ENCODE measurements at places on chromosomes 13 and 19.
A peak's percentile ranks its signal among the peaks of the same experiment; 100 is the strongest.

- H3K27me3 ChIP-seq: no peaks in the 10 kb centered on the region
- no peak overlapping the region for H3K4me3 ChIP-seq
- no peak overlapping the region for H3K27ac ChIP-seq
- H3K4me1 ChIP-seq: no peaks in the 10 kb centered on the region
Measured at GRCh38 chr19:34165295-34165738, 7.0 kb upstream of the LSM14A start.

DNA sequence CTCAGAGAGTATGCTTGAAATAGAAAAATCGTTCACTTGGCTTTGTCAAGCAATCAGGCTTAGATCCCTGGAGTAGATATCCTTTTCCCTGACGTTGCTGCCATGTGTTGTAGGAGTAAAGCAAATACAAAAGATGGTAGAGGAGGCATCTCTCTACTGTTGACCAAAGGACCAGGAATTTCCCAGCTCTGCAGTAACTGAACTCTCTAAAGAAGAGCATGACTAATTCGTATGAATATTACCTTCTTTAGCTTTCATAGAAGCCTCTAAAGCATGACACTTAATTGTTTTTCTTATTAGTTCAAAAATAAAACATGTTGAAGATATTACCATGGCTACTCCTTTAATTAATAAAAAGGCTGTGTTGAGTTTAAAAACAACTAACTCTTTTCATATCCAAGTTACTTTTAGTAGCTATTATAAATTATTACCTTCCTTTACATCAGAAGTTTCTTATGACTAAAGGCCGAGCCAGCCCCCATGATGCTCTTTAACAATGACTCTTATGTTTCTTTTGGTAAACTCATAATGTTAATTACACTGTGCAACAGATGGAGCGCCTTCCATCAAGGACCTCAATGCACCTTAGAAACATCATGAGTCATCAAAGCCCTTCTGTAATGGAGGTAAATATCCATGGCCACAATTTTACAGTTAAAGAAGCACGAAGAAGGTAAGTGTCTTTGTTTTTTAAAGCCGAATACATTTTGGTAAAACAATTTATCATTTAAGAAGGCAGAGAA lies 352.4 kb downstream of the KLF5 start:
- no peaks in the 10 kb centered on the region for H3K4me1 ChIP-seq
- H3K4me3 ChIP-seq: no peak overlapping the region
- H3K27me3 ChIP-seq: no peaks in the 10 kb centered on the region
- no peak for DNase-seq
- no peaks in the 10 kb centered on the region for H3K36me3 ChIP-seq

GRCh38 chr13:42686165-42686564 lies 95.2 kb upstream of the FAM216B start:
- H3K36me3 ChIP-seq: no peaks in the 10 kb centered on the region
- H3K27ac ChIP-seq: no peak overlapping the region
- DNase-seq: no peak
- H3K4me1 ChIP-seq: no peaks in the 10 kb centered on the region

DNA sequence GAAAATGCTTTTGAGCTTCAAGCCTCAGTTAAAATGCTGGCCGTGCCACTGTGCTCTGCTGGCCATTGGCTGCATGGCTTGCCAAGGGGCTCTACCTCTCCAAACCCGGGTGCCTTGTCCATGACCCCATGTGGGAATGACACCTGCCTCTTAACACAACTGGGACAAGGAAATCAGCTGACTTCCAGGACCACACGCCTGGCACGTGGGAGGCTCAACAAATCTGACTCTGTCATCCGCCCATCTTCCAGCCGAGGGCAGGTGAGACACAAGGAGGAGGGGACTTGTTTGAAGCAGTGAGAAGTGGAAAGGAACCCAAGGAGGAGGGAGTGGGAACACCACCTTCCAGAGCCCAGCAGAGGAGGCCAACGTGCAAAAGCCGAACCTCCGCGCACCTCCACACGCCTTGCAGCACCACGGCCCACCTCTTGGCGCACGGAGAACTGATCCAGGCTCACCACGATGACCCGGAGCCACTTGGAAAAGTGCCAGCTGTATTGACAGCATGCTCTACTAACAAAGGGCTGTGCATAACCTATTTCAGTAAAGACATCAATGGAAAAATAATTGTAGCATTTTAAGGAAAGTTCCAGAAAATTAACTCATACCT lies 38.3 kb downstream of the COL4A1 start:
- H3K4me3 ChIP-seq: no peak overlapping the region
- peak; percentile 12 for DNase-seq
- H3K4me1 ChIP-seq: no peaks in the 10 kb centered on the region
- no peaks in the 10 kb centered on the region for H3K27me3 ChIP-seq
- no peak overlapping the region for H3K27ac ChIP-seq
- no peaks in the 10 kb centered on the region for H3K36me3 ChIP-seq

GRCh38 chr19:21580101-21580500 lies 74.7 kb downstream of the ZNF429 start:
- peaks cover 32% of the 10 kb centered on the region for H3K4me1 ChIP-seq
- no peak overlapping the region for H3K4me3 ChIP-seq
- no peak for DNase-seq

DNA sequence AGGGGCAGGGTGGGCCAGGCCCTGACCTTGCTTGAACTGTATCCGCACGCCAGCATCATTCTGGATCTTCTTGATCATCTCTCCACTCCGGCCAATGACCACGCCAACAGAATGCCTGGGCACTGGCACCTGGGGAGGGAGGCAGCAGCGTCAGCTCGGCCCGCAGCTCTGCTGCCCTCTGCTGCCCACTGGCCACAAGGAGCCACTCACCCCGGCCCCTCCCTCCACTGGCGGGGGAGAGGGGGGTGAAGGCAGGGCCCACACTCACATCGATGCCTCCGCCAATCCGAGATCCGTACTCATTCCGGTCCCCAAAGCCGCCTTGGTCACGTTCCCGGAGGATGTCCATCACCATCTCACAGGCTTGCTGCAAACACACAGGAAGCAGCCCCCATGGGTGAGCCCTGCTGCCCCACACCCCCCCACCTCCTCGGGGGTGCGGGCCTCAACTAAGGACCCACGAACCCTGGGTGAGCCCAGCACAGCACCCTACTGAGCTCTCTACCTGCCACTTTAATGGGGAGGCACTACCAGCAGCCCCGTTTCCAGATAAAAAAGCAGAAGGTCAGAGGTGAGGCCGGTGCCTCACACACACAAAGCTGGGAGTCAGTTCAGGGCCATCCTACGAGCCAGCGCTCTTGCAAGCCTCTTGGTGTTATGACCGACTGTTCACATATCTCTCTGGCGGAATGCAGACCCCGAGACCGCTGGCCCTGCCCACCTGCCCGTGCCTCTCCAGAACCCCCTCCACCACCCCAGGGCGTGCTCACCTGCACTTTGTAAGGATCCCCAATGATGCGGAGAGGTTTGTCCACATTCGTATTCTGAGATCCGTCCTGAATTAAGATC lies 6.7 kb downstream of the KHSRP start:
- H3K4me3 ChIP-seq: no peak overlapping the region
- H3K27me3 ChIP-seq: no peaks in the 10 kb centered on the region
- no peak for DNase-seq

DNA sequence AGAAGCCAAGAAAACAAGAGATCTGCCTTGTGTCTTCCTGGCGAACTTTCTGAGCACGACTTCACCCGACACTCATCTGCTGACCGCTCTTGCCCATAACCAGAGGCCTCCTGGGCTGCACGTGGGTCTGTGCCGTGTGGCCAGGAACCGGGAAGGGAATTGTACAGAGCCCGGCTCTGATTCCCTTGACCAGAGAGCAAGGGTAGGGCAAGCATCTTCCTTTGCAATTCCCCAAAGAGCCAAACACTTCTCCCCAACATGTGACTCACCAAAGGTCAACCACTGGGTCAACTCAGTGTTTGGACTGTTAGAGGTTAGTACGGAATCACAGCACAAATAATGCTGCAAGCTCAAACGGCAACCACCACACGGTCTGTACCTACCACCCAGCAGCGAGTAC lies 48.9 kb downstream of the KLF2 start:
- no peak overlapping the region for H3K27ac ChIP-seq
- no peaks in the 10 kb centered on the region for H3K4me1 ChIP-seq
- peaks cover 5% of the 10 kb centered on the region for H3K36me3 ChIP-seq
- no peaks in the 10 kb centered on the region for H3K27me3 ChIP-seq

- H3K36me3 ChIP-seq: peaks cover 5% of the 10 kb centered on the region
- H3K4me1 ChIP-seq: no peaks in the 10 kb centered on the region
- no peaks in the 10 kb centered on the region for H3K27me3 ChIP-seq
- H3K4me3 ChIP-seq: no peak overlapping the region
Measured at GRCh38 chr19:38170334-38170733, 53.7 kb downstream of the DPF1 start.

- H3K4me3 ChIP-seq: no peak overlapping the region
- H3K36me3 ChIP-seq: no peaks in the 10 kb centered on the region
- no peak overlapping the region for H3K27ac ChIP-seq
Measured at GRCh38 chr19:29329460-29330134, 116.6 kb upstream of the UQCRFS1 start.

DNA sequence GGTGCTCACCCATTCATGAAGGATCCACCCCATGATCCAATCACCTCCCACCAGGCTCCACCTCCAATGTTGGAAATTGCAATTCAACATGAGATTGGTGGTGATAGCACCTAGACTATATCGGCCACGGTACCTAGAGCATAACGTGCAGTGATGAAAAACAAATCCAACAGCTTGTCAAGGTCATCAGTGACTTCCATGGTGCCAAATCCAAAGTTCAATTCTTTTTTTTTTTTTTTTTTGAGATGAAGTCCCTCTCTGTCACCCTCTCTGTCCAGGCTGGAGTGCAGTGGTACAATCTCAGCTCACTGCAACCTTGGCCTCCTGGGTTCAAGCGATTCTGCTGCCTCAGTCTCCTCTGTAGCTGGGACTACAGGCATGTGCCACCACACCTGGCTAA lies 17.1 kb upstream of the ACP7 start:
- no peaks in the 10 kb centered on the region for H3K27me3 ChIP-seq
- no peaks in the 10 kb centered on the region for H3K36me3 ChIP-seq
- no peak for DNase-seq

GRCh38 chr13:76884186-76884906 lies 1.9 kb downstream of the KCTD12 start:
- DNase-seq: peak; percentile 49
- peak overlapping the region; percentile 44 for H3K4me3 ChIP-seq
- no peaks in the 10 kb centered on the region for H3K36me3 ChIP-seq
- peak overlapping the region; percentile 85 for H3K27ac ChIP-seq

DNA sequence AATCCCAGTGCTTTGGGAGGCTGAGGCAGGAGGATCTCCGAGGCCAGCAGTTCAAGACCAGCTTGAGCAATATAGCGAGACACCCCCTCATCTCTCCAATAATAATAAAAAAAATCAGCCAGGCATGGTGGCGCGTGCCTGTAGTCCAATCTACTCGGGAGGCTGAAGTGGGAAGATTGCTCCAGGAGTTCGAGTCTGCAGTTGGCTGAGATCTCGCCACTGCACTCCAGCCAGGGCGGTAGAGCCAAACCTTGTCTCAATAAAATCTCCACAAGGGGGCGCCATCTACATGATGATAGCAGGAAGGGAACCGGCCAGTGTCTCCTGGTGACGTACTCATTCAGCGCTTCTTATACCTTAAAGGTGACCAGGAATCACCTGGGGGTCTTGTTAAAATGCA lies 13.6 kb upstream of the C5AR1 start:
- no peaks in the 10 kb centered on the region for H3K36me3 ChIP-seq
- H3K4me3 ChIP-seq: no peak overlapping the region
- H3K27me3 ChIP-seq: no peaks in the 10 kb centered on the region
- peak; percentile 85 for DNase-seq

- peak overlapping the region; percentile 70 for H3K27ac ChIP-seq
- H3K27me3 ChIP-seq: peaks cover 3% of the 10 kb centered on the region
- H3K36me3 ChIP-seq: no peaks in the 10 kb centered on the region
- H3K4me3 ChIP-seq: no peak overlapping the region
Measured at GRCh38 chr19:41531438-41532311, 44.3 kb upstream of the CEACAM21 start.

DNA sequence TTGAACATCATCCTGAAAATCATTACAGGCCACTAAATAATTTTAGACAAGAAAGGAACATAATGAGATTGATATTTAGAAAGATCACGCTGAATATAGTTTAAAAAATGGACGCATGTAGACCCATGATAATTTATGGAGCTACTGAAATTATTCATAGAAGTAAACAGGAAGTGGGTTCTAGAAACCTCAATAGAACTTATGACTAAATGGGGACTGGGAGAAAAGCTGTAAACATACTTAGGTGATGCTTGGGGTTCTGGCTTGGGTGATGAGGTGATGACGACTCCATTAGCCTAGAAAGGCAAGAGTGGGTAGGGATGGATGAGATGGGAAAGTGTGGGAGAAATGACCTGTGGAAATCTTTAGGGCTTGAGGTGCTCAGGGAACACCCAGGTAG lies 484.0 kb downstream of the MYO16 start:
- no peaks in the 10 kb centered on the region for H3K36me3 ChIP-seq
- no peaks in the 10 kb centered on the region for H3K27me3 ChIP-seq
- no peak overlapping the region for H3K27ac ChIP-seq
- no peak overlapping the region for H3K4me3 ChIP-seq
- no peak for DNase-seq

GRCh38 chr19:48064509-48064908 lies 20.6 kb upstream of the CABP5 start:
- no peak overlapping the region for H3K4me3 ChIP-seq
- H3K27ac ChIP-seq: no peak overlapping the region
- DNase-seq: no peak
- H3K27me3 ChIP-seq: no peaks in the 10 kb centered on the region
- H3K36me3 ChIP-seq: no peaks in the 10 kb centered on the region

GRCh38 chr19:18798384-18799352 lies 7.6 kb upstream of the COMP start:
- no peak overlapping the region for H3K27ac ChIP-seq
- H3K27me3 ChIP-seq: no peaks in the 10 kb centered on the region
- H3K4me3 ChIP-seq: no peak overlapping the region
- H3K4me1 ChIP-seq: no peaks in the 10 kb centered on the region

DNA sequence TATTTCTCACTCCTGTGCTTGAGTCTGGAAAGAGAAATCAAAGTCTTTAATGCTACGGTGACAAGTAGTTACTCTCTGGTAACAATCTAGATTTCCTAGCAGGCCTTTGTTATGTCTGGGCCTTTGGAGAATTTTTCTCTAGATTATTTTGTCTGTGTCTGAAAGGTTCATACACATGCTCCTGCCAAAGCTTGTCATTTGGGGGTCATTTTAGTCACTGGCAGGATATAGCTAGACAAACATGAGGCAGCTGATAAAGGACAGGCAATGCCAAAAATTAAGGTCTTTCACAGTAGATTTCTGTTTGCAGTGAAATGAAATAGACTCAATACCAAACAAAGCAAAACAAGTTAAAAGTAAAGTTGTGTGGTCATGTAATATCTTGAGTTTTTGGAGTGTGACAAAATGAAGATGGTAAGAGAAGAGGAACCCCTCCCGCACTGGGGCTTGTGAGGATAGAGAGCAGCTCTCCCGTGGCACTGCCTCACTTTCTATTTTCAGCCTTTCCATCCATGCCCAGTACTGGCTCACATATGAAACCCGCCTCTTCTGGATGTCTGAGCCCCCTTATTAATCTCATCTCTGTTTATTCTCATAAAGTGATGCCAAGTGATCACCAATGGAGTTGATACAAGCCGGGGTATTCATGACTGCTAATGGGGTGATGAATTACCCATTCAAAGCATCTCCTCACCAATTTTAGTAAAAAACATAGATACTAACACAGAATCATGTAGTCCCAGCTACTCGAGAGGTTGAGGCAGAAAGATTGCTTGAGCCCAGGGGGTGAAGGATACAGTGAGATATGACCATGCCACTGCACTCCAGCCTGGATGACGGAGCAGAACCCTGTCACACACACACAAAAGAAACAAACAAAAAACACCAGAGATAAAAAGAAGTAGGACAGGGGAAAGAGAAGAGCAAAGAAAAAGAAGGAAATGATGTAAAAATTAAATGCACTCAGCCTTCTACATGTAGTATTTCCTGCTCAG lies 389.3 kb downstream of the FGF14 start:
- H3K27ac ChIP-seq: no peak overlapping the region
- no peak overlapping the region for H3K4me3 ChIP-seq
- DNase-seq: no peak
- H3K36me3 ChIP-seq: no peaks in the 10 kb centered on the region
- no peaks in the 10 kb centered on the region for H3K4me1 ChIP-seq
- no peaks in the 10 kb centered on the region for H3K27me3 ChIP-seq

Measured in body of pancreas (tissue), 4 donors.